Forelimb muscle (tissue), 1 donor: ENCODE measurements at places on chromosomes 5 and 9.
A peak's percentile ranks its signal among the peaks of the same experiment; 100 is the strongest.

GRCh38 chr5:14357441-14357840, 214.3 kb downstream of the TRIO start:
- no peak for DNase-seq

DNA sequence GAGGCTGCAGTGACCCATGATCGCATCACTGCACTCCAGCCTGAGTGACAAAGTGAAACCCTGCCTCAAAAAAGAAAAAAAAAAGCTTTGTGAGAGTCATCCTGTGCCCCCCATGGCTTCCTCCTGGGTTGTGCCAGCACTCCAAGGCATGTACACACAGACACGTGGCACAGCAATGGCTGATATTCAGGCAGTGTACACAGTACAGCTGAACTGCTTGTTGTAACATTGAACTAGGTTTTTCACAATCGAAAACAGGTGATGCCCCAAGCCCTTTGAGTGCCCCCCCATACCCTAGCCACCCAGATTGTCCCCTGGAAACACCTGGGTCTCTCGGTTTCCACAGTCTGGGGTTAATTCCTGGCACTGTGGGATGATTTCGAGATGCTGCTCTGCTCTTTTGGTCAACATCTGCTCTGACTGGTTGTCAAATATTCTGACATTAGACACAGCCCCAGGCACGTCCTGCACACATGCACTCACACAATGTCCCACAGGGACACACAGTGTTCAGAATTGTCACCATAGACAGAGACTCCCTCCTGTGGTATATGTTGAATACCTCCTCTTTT, 9.2 kb downstream of the SPINK4 start:
- DNase-seq: no peak

DNA sequence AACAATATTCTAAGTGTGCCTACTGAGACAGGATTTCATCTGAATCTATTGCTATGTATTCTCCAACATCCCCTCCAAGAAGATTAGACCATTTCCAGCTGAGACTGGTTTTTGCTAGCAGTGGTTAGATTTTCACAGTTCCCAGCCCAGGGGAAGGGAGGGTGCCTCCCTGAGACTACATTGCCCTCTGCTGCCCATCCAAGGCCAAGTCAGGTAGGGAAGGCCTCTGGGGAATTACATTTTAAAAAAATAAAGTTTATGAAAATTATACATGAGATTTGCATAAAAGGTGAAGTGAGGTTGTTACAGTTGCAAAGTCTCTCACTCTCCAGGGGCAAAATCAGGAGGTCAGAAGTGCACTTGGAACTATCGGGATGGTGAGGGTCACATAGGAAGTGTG, 28.0 kb upstream of the SYK start:
- no peak for DNase-seq

- no peak for DNase-seq
Observed at GRCh38 chr5:161713042-161713441, 27.5 kb downstream of the GABRA6 start.

GRCh38 chr5:145500710-145501109, 334.4 kb downstream of the PRELID2 start:
- no peak for DNase-seq

DNA sequence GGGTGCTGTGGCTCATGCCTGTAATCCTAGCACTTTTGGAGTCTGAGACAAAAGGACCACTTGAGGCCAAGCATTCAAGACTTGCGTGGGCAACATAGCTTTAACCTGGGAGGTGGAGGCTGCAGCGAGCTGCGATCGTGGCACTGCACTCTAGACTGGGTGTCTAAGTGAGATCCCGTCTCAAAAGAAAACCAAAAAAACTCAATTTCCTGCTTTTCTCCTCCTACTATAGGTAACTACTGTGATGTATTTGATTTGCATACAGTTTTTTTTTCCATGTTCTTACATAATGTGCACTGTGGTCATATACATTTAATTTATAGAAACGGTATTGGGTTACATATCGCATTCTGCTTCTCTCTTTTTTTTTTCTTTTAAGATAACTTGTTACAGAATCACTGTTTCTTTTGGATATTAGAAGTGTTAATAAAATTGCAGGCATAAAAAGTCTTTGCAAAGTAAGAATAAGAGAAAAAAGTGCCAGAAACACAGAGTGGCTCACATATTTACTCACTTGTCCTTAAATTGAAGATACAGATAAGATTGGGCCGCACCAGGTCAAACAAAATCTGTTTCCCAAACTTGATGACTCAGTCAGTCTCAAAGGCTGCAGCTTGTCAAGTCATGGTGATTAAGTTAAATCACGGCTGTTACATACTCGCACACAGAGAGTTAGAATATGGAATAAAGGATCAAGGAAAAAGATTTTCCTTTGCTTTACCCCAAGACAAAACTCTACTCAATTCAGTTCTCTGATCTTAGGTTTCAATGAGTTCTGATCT, 2.0 kb upstream of the PTGR1 start:
- DNase-seq: no peak

GRCh38 chr9:121881920-121882500, 211.1 kb downstream of the TTLL11 start:
- DNase-seq: no peak

DNA sequence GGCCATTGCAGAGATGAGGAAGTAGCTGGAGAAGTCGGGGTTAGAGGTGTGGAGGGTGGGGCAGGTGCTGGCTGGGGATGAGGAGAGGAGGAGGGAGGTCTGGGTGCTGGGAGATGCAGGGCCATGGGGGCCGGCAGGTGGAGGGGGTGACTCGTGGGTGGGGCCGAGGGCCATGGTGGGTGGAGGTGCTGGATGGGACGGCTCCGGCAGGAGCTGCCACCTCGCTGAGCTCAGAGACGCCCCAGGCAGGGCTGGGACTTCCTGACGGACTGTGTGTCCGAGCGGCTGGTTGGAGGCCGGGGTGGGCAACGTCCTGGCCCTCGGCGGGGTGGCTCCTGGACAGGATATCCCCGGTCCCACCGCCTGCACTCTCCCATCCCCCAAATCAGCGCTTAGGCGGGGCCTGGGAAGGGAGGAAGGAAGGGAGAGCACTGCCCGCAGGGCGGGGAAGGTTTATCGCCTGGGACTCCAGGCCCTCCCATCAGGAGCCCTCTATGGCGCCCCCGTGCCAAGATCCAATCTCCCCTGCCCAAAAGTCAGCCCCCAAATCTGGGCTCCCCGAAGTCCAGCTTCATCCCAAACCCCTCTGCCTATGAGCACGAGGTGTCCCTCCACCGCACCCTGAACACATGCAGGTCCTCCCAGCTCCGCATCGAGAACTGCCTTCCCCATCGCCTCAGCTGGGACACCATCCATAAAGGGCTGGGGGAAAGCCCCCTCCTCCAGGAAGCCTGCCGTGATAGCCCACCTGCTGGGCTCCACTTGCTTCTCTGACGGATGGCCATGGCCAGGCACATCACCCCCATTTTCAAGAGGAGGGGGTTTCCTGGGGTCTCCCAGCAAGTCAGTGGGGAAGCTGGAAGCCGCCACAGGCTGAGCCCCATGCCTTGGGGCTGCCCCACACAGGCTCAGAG, 58.3 kb upstream of the NOTCH1 start:
- no peak for DNase-seq

DNA sequence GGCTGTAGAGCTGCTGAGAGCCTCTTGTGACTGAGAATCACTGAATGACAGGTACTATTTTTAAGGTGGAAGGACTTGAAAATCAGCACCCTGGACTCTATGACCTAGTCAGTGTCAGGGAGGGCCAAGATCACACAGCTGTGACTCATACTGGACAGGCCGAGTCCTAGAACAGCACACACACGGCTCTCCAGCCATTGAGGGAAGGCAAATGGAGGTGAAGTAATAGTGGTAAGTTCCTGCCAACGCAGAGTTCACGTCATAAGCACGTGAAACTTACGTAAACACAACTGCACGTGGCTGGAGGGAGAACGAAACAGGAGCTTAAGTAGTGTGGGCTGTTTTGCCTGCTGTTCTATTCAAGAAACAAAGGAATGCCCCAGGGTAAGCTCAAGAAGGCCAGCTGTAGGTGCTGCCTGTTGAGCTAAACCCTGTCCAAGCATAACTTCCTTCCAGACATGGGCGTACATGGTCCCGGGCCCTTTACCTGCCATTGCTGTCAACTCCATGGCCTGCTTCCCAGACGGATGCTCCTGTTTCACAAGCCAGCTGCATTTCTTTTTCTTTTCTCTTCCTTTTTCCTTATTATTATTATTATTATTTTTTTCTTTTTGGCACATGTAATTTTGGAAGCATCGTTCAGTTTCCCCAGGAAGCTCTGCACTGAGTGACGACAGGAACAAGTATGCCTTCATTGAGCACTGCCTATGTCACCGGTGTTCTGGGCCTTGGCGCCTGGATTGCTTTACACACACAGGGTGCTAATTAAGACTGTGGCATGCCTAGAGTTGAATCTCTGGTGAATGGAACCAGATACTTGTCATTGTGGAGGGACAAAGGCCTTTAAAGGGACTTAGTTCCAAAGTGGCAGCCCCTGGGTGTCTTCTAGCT, 10.2 kb upstream of the LCP2 start:
- peak; percentile 47 for DNase-seq

GRCh38 chr5:81826128-81826527, 75.2 kb upstream of the SSBP2 start:
- DNase-seq: no peak

DNA sequence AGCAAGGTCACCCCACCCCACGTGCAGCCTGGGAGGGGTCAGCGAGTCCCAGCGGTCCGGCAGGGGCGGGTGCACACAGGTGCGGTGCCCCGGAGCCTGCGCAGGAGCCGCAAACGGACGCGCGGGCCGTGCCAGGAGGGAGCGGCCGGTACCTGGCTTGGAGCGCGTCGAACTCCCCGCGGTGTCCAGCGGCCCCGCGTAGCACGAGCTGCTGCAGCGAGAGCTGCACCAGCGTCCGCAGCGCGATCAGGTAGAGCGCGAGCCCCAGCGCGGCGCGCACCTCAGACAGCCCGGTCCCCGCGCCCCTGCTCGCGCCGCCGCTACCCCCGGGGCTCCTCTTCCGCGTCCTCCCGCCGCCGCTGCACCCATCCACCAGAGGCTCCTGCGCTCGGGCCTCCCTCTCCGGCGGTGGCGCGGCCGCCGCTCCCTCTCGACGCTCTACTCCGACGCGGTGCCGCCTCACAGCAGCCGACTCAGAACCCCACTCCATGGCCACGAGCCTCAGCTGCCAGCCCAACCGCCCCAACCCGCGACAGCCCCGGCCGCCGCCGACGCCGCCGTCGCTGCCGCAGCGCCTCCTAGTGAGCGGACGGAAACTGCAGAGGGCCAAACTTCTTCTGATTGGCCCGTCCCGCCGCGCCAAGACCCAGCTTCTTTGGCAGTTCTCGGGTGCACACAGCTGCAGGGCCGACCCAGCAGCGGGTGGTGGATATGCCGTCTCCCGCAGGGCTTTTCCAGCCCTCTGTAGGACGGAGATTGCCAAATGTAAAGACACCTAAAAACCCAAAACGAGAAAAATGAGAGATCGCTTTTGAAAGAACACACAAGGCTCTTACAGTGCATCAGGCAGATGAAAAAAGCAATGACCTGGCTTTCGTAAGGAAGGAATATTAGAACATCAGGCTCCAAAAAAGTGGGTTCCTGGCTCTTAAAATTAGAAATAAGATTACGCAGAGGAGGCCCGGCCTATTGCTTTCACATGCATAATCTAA, at the start of gene ERMP1:
ERMP1 (minus strand) TSS at position 580 of the 992 bp plus-strand sequence; CDS start at position 490, 90 bp downstream.
- peak; percentile 58 for DNase-seq

GRCh38 chr5:124583469-124584350, 162.7 kb downstream of the ZNF608 start:
- no peak for DNase-seq

- DNase-seq: no peak
Observed at GRCh38 chr5:52580921-52581320, 206.8 kb upstream of the ITGA1 start.

GRCh38 chr9:68771376-68771775, 66.3 kb downstream of the PIP5K1B start:
- DNase-seq: no peak

- no peak for DNase-seq
Observed at GRCh38 chr9:93187047-93187446, 3.1 kb downstream of the WNK2 start.

DNA sequence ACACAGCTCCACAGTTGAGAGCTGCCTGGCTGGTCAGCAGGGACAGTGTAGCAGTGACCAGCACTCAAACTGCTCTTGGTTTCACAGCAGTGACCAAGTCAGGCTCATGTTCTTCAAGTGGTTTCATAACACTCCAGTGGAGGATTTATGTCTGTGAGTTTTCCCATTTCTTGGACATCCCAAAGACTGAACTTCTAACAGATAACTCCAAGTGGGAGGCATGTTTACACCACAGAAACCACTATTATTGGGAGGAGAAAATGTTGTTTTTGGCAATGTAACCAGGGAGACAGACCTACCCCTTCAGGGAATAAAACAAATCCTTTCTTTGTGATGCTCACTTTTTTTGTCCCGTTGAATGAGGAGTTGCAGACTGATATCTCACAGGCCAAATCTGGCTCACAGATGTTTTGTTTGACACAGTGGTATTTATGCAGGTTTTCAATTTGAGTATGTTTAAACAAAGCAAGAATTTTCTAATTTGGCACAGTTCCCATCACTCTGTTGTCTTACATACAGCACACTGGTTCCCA, 141.5 kb downstream of the RMI1 start:
- DNase-seq: no peak

DNA sequence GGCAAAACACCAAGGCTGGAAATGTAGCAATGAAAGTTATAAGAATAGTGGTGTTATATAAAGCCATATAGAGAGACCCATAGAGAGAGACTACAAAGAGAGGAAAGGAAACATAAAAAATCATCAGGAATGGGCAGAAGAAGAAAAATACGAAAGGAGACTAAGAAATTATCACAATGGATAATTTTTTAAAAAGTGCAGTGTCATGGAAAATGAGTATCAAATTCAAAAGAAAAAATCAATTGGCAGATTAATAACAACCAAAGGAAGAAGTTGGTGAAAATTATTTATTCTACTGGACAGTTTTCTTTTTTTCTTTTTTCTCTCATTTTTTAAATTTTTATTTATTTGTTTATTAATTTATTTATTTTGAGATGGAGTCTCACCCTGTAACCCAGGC, 1488.4 kb upstream of the WWC1 start:
- DNase-seq: no peak

GRCh38 chr5:116576053-116576713, 1.6 kb upstream of the SEMA6A start:
- no peak for DNase-seq

GRCh38 chr5:112248623-112249022, 170.5 kb downstream of the EPB41L4A start:
- DNase-seq: no peak

GRCh38 chr5:50807661-50808060, 141.2 kb downstream of the PARP8 start:
- no peak for DNase-seq

DNA sequence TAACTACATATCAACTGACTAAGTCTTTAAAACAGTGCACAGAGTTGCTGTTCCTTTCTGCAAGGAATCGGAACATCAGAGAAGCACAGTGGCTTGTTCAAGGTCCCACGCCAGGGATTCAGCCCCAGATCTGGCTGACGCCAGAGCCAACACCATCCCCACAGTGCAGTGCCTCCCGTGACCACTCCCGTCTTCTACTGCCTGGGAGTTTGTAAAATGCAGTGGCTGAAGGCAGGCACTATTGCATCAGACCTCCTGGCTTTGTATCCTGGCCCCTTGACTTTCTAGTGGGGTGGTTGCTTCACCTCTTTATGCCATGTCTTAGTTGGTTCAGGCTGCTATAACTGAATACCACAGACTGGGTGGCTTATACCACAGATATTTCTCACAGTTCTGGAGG, 131.0 kb downstream of the NSG2 start:
- DNase-seq: no peak

- DNase-seq: no peak
Observed at GRCh38 chr5:178077751-178078150, 35.6 kb upstream of the N4BP3 start.
